Activated T-helper 17 cell treated with anti-CD3 and anti-CD28 coated beads, Interleukin-2, amount 50 U/mL, for 72 hours (primary cell): ENCODE measurements at places on chromosomes 4 and X. TPM values are rescaled to one million over a fixed set of nuclear protein-coding genes. Genes with fewer than 3 reads are reported as not detected.

Gene ARX
- not detected for total RNA-seq

- no peak for ATAC-seq
These were observed 490.0 kb downstream of the CENPC start for GRCh38 chr4:67055319-67055718.

DNA sequence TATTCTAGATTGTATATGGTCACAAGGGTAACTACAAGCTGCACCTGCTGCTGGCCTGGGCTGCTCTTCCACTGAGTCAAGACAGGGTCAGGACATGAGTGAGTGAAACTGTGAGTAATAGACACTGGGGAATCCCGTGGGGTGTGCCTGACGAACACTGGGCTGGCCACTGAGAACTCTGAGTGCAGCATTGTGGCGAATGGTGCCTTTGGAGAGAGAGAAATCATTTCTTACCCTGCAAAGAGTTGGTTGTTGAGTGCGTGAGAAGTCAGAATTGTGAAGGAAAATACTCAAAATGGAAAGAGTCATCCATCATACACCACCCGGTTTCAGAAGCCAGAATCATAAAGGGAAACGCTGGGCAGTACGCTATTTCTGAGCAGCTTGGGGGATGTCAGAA, 43.1 kb upstream of the LSM6 start:
- peak; percentile 99 for ATAC-seq

Gene SULT1B1
- total RNA-seq = 0.45 TPM

GRCh38 chrX:106963111-106963510, 36.9 kb downstream of the MORC4 start:
- ATAC-seq = no peak
